Hepatocyte (in vitro differentiated cells): ENCODE measurements at places on chromosomes 4 and X. TPM values are rescaled to one million over a fixed set of nuclear protein-coding genes. Genes with fewer than 3 reads are reported as not detected.

Gene MAGED4
- polyA plus RNA-seq = 61.7 and 69.3 TPM in 2 replicates

Gene GABRB1
- 3.6 and 5.5 TPM in 2 replicates for polyA plus RNA-seq

GRCh38 chrX:154918060-154918483, 31.9 kb downstream of the F8A1 start:
- peak; percentile 65 for DNase-seq

GRCh38 chr4:100348473-100348872, 158.2 kb upstream of the DDIT4L start:
- peak; percentile 50 for DNase-seq

DNA sequence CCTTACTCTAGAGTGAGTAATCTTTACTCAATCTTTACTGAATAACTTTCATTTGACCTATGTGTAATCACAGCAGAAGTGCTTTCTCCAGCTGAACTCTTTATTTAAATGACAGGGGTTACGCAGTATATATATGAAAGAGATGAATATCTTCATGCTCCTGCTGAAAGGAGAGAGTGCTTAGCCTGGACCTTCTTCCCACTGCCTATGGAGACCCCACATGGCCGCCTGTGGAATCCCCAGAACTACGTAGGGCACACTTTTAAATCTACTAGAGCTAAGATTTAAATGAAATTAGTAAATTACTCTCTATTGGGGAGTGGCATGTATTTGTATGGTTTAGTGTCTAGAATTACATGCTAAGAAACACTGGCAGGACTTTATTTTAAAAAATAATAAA, 391.2 kb downstream of the ANKRD50 start:
- no peak for DNase-seq

DNA sequence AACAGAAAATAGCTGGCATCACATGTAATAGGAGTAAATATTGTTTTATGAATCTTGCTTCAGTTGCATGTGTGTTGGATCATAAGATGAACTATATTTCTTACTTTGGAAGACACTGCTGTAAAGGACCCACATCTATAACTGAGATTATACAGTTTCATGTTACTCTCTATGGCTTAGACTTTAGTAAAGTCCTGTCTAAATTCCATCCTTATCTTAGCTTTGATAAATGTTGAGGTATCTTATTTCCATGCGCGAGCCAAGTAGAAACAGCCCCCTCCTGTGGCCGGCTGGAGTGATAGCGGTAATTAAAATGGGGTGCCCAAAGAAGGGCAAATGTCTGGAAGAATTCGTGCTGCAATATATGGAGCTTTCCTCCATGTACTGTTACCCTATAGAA, 43.0 kb downstream of the CCDC158 start:
- peak; percentile 78 for DNase-seq

DNA sequence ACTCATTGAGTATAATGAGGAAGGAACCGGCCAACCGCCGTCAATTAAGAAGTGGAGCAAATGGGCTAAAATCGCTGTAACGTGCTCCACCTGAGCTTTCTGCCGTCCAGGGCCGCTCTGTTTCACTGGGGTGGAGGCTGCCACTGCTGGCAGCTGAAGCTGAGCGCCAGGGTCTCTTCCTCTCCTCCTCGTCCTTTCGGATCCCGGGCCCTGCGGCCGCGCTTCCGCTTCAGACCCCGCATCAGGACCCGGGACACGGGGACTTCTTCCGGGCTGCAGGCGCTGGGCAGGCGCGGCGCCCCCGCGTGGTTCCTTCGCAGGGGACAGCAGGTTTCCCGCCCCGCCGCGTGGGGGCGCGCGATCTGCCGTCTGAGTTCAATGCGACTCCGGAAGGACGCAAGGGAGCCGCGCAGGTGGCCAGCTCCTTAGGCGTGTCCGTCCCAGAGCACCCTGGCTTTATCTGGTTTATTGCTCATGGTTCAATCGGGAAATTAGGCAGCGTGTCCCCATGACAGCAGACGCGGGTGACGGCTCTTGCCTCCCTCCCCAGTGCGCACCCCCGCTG, 519.8 kb downstream of the TRIML1 start:
- no peak for DNase-seq

- no peak for DNase-seq
Measured at GRCh38 chrX:129593137-129593536, 53.1 kb downstream of the OCRL start.

GRCh38 chr4:140253556-140254027, 99.6 kb upstream of the MAML3 start:
- no peak for DNase-seq

GRCh38 chr4:38466401-38466800, 197.6 kb upstream of the KLF3 start:
- no peak for DNase-seq

Gene AFM
- 34.8 and 52.7 TPM in 2 replicates for polyA plus RNA-seq

DNA sequence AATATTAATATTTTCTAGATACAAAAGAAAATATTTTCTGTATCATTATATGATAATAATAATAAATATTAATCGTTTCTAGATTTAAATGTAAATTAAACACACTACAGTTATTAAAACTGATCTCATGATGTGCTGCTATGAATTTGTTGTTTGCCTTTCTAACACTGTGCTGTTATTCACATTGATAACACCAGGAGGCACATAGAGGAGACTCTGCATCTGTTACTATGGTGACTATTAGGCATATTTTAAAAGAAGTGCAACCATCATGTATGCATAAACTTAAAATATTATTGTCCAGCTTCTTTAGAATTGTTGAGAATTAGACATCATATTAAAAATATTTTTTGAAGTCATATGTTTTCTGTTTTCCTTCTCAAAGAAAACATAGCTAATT, 11.8 kb upstream of the PDGFC start:
- no peak for DNase-seq

- no peak for DNase-seq
Measured at GRCh38 chrX:44235534-44235933, 107.9 kb downstream of the EFHC2 start.

- no peak for DNase-seq
Measured at GRCh38 chr4:185865901-185866328, 53.9 kb upstream of the SORBS2 start.

Gene NSUN7
- 4.6 and 6.0 TPM in 2 replicates for polyA plus RNA-seq

Gene PROM1
- polyA plus RNA-seq = 14.3 and 17.8 TPM in 2 replicates

DNA sequence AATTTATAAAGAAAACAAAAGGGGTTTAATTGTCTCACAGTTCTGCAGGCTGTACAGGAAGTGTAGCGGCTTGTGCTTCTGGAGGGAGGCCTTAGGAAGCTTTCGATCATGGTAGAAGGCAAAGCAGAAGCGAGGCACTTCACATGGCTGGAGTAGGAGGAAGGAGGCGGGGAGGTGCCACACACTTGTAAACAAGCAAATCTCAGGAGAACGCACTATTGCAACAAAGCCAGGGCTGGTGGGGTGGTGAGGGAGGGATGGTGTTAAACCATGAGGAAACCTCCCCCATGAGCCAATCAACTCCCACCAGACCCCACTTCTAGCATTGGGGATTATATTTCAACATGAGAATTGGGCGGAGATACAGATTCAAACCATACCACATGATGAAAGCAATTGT, 1116.3 kb downstream of the FAT4 start:
- no peak for DNase-seq

Gene SPANXA1
- polyA plus RNA-seq = not detected in 2 replicates

GRCh38 chr4:119131164-119131563, 4.5 kb upstream of the MYOZ2 start:
- peak; percentile 7 for DNase-seq

DNA sequence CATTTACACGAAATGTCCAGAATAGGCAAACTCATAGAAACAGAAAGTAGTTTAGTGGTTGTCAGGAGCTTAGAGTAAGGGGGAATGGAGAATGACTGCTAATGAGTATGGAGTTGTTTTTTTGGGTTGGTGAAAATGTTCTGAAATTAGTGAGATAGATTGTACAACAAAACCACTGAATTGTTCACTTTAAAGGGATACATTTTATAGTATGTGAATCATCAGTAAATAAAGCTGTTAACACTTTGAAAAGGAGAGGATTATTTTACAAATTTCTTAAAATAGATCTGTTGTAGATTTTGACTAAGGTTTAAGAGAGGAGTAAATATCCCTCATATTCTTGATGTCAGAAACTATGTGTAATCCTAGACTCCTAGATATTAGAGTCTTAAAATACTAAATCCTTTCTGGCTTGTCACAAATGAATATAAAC, 82.7 kb downstream of the RAPGEF2 start:
- no peak for DNase-seq

- DNase-seq = peak; percentile 12
Measured at GRCh38 chr4:11293866-11294265, 134.8 kb downstream of the HS3ST1 start.

GRCh38 chr4:5118091-5118786, 67.0 kb downstream of the STK32B start:
- DNase-seq = no peak

DNA sequence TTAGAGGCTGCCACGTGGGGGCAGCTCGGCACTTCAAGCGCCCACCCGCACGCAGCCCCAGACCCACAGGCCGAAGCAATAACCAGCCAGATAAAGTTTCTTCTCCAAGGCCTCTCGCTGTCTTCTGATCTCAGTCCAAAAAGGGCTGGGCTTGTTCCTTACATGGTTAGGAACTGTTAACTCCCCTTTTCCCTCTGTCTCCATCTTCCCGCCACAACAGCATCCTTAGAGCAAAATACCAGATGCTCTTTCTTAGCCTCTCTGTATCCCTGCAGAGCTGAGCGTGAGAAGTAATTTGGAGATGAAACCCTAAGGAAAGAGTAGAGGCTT, 23.4 kb upstream of the KIAA1210 start:
- DNase-seq = no peak

DNA sequence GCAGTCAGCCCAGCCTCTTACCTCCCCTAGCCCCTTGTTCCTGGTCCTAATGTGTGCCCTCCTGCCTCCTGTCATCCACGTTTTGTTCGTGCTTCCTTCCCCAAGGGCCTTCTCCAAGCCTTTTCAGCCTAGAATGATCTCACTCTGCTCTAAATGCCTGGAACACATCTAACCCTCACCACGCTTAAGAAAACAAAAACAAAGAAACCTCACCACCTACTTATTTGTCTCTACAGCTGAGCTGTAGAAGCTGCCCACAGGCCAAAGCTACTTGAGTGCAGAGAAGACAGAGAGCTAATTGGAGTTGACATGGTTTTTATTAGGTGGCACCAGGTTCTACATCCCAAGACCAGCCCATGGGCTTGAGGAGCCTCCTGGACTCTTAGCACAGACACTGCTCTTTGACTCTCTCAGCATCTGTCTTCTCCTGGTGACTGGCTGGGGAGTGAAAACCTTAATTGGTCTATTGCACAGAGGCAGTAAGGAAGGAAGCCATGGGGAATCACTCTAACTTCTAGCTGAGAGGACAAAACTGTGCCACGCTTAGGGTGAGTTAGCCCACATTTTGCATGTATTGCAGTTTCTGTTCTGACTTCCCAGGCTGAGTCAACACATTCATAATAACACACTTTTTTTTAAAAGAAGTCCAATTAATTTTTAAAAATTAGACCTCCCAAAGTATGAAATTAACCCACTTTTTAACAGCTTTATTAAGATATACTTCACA, 52.3 kb upstream of the PDK3 start:
- DNase-seq = no peak

Gene GPR119
- polyA plus RNA-seq = 0.39 and 0.51 TPM in 2 replicates

Gene TREX2
- polyA plus RNA-seq = 0.81 and 1.3 TPM in 2 replicates

- no peak for DNase-seq
Measured at GRCh38 chr4:3725936-3726870, 40.0 kb upstream of the ADRA2C start.
